ENCODE measurements at places on chromosomes 6 and 20. TPM values are rescaled to one million over a fixed set of nuclear protein-coding genes. Genes with fewer than 3 reads are reported as not detected.

CPNE5 gene
- not detected for total RNA-seq

COL19A1 gene
- not detected for total RNA-seq

FILIP1 gene
- under 0.01 TPM for total RNA-seq

FAM209B gene
- total RNA-seq, result 0.26 TPM

SNAI1 gene
- not detected for total RNA-seq

FLOT1 gene
- 15.1 TPM for total RNA-seq

SMOC2 gene
- 0.90 TPM for total RNA-seq

SPACA1 gene
- not detected for total RNA-seq

RBBP9 gene
- total RNA-seq, result 18.2 TPM

All from bronchial epithelial cell (primary cell).